Stimulated activated CD4-positive, alpha-beta T cell treated with anti-CD3 and anti-CD28 coated beads, TNF-alpha, amount 100 ng/mL, for 24 hours (primary cell): ENCODE measurements at places on chromosomes 11 and 22.
A peak's percentile ranks its signal among the peaks of the same experiment; 100 is the strongest.

- no peak for DNase-seq
These were observed 1310.3 kb downstream of the TBC1D22A start for GRCh38 chr22:48072777-48073176.

DNA sequence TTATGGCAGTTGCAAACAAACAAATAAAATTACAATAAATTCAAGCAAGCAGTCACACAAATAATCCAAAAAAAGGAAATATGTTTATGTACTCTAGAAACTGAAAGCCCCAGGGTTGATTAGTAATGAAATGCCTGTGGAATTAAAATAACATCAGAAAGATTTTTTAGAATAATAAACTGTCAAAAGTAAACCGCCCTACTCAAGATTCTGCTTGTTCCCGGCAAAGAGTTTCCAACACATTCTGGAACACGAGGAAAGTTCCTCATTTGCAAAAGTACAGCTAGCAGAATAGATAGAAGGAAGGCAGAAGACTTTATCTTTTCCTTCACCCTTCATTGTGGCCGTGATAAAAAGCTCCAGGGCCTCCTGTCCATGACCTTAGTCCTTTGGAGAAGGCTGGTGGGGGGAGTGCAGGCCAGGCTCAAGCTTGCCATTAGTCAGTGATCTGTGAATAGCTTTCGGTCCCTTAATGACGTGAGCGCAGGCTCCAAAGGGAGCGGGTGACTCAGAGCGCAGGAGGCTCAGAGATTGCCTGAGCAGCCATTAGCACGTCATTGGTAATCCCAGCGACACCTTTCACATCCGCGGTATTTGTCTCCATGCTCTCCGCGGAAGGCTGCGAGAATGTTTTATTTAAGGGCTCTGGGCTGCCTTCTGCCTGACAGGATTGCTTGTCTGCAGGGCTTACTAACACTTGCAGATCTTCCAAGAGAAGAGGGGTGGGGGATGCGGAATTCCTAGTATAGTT is 458.3 kb downstream of the METTL15 start:
- DNase-seq = no peak

DNA sequence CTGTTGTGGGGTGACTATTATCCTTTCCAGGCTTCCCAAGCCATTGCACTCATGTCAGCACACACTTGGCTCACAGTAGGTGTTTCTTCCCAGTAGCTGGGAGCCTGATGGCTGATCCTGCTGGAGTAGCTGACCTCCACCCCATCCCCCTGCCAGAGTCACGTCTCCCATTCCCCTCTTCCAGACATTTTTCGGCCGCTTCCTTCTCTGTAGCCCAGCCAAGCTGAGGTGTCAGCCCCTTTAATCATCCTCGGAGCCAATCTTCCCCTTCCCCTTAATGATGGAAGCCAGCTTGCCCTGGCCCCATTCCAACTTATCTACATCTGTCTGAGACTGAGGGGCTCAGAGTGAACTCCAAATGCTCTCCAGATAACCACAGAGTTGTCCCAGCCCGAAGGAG is 550.7 kb downstream of the MN1 start:
- DNase-seq = no peak

DNA sequence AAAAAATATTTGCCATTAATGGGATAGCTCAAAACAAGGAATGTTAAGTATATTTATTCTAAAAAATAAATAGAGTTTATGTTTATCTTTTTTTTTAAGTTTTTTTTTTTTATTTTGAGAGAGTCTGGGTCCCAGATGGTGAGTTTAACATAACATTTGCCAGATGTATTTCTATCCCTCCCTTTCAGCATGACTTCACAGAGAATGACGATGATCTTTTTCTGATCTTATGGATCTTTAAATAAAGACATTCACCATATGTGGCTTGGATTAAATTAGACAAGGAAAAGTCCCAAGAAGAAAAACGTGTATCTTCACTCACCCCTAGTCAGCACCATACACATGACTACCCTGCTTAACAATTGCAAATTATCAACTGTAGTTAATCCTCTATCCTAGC is 839.8 kb upstream of the CNTN5 start:
- DNase-seq = no peak

- DNase-seq = no peak
These were observed 490.1 kb downstream of the OPCML start for GRCh38 chr11:133041928-133042882.

DNA sequence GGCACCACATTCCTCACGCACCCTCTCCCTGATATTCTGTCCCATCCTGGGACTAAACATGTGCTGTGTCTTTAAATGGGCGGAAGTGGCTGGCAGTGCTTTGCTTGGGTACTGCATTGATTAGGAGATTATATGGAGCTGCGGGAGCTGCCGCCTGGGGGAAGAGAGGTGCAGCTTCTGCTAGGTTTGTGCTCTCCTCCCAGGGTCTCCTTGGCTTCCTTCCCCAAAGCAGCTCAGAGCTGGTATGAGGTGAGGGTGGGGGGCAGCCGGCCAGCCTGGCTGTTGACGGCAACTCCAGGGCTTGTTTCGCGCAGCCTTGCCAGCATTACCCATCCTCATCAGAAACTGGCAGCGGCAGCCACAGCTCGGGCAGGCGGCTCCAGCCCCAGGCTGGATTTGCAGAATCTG is 95.4 kb downstream of the GRAMD1B start:
- no peak for DNase-seq

- peak; percentile 65 for DNase-seq
These were observed 29.1 kb upstream of the TXNRD2 start for GRCh38 chr22:19970479-19971275.

- no peak for DNase-seq
These were observed 757 bp upstream of the RBFOX2 start for GRCh38 chr22:36029406-36029755.

GRCh38 chr11:84800755-84801346 is 826.3 kb downstream of the DLG2 start:
- no peak for DNase-seq

DNA sequence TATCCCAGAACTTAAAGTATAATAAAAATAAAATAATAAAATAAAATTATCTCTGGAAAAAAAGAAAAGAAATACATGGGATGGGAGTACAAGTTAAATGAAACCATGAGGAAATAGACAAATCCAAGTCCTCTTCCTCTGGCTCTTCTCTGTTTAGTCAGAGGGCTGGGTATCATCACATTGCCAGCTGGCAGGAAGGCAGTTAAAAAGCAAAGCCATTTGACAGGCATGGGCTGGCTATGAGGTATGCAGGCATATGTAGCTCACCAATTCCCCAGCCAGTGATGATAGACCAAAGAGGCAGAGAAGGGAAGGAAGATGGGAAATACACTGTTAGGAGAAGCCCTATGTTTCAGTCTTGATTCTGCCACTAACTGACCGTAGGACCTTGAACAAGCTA is 6.5 kb downstream of the LYVE1 start:
- no peak for DNase-seq

DNA sequence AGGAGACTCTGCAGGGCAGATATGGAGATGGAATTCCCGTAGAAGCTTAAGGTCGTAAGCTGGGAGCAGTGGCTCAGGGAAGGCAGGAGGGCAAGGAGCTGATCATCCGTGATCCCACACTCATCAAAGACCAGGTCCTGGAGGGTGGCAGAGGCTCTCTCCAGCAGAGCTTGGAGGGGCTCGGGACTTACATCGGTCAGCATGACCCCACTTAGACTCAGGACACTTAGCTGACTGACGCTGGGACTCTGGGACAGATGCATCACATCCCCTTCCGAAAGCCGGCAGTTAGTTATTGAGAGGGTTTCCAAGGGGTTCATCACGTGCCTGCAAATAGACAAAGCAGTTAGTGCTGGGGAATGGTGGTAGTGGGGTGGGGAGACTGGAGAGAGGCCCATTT is 10.7 kb downstream of the PRAME start:
- DNase-seq = no peak

- DNase-seq = no peak
These were observed 15.7 kb downstream of the RNH1 start for GRCh38 chr11:491358-491757.

DNA sequence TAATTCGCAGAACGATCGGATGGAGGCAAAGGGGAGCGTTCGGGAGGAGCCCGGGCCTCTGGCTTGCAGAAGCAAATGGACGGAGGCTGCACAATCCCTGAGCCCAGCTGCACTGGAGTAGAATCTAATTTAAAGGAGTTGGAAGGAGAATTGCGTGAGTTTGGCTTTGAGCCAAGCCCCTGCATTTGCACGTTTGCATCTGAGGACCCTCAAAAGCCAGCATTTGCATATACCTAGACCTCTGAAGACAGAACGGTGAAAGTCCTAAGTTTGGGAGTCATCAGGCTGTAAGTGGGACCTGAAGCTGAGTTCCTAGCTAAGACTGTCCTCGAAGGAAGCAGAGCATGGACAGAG is 15.6 kb downstream of the TP53AIP1 start:
- no peak for DNase-seq

DNA sequence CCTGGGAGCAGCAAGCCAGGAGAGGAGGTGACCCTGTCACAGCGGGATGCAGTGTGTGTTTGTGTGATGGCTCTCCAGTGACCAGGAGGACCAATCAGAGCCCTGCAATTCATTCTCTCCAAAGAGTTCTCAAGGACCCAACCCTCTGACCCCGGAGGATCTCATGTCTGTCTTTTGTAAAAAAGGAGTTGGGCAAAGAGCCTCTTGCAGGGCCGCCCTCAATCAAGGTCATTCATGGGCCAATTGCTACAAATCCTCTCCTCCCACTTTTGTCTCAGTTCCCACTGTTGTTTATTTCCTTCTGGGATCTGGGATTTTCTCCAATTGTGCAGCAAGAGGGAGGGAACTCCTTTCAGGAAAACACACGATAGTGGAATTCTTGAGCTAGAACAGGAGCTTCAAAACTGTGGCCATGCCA is 4.0 kb downstream of the TECTA start:
- DNase-seq = no peak

GRCh38 chr22:49424893-49425270 is 402.8 kb downstream of the BRD1 start:
- DNase-seq = no peak

- DNase-seq = no peak
These were observed 5.5 kb downstream of the DCHS1 start for GRCh38 chr11:6650104-6650503.

DNA sequence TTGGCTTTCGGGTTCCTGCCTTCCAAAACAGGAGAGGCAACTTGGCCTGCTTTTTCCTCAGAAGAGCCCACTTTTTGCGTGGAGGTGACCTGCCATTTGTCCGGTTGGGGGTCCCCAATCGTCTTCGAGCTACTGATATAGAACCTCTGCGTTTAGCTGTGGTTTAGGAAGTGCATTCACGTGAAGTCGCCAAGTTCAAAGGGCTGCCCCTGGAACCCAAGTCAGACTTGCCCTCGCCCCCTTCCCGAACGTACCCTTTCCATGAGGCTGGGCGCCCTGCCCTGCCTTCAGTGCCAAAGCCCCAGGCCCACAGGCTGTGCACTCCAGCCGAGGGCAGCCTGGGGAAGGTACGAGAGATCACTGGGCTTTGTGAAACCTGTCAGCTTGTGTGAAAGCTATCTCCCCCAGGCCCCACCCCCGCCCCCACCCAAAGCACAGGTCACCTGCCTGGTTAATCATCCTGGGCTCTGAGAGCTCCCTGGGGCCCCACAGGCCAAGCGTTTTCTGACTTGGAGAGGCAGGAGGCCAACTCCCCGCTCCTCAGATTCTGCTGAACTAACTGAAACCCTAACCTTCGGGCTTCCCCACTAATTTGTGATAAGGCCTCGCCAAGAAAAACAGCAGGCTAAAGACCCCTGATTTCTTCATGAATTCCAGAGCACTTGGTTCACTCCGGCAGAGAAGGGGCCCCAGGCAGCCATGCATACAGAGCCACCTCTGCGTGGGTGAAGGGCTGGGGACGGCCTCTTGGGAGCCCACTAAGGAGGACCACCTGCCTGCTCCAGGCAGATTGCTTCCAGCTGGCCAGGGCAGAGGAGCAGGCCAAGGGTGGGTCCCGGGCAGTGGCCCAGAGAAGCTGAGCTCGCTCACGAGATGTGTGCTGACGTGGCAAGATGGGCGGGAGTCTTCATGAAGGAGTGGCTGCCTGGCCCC is 25.8 kb upstream of the KCNQ1OT1 start:
- DNase-seq = no peak

GRCh38 chr11:11860103-11860979 is 18.6 kb downstream of the USP47 start:
- DNase-seq = no peak

DNA sequence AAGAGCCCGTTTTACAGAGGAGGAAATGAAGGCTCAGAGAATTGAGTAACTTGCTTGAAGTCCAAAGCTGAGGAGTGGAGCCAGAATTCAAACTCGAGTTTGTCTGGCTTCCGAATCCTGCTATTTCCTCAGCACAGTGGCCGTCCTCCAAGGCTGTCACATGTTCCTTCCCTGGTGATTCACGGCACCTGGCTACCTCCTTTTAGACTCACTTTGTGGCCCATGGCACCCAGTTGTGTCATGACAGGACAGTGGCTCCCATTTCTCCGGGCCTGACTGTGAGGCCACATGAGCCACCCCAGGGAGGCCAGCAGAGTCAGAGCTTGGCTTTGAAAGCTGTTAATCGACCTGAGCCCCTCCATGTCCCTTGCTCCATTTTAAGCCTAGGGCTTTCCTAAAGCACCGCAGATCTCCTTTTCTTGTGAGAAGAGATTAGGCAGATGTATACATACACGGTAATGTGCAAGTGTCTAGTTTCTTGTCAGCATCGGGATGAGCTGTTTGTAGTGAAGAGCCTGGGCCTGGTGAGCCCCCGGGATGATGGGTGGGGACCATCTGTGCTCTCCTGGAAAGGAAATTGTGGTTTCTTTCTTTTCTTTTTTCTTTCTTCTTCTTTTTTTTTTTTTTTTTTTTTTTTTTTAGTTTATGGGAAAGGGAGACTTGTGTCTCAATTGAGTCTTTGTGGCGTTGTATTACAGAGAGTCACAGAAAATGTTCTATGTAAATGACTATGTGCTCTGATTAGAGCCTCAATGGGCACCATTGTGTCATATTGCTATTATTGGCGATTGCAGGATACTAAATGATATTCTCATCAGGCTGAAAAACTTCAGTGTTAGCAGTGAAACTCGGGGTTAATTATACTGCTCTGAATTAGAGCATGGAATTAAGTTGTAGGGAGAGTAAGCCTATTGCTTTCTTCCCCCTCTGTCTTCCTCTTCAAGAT is 54.8 kb downstream of the PTPRJ start:
- DNase-seq = no peak

GRCh38 chr22:39314251-39314971 is 5.0 kb downstream of the RPL3 start:
- no peak for DNase-seq

- DNase-seq = no peak
These were observed 91.1 kb upstream of the KCNA4 start for GRCh38 chr11:30107899-30108298.

DNA sequence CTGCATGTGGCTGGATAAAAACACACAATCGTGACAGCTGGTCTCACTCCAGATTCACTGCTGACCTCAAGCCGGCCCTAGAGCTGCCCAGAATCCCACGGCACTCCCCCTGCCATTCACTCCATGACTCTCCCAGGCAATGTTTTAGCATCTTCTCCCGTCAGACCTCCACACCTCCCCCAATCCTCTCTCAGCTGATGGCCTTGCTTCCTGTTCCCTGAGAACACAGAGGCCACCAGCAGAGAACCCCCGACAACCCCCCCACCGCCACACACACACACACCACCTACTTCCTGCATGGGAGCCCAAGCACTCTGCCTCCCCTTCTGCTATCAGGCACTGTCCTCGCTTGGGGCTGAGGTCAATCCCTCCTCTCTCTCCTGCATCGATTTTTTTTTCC is 9.3 kb downstream of the TNKS1BP1 start:
- no peak for DNase-seq

- DNase-seq = no peak
These were observed 19.6 kb upstream of the MN1 start for GRCh38 chr22:27820896-27821866.

GRCh38 chr22:50186181-50186714 is 535 bp downstream of the TRABD start:
- no peak for DNase-seq
